ENCODE measurements at places on chromosomes 16 and 17.

DNA sequence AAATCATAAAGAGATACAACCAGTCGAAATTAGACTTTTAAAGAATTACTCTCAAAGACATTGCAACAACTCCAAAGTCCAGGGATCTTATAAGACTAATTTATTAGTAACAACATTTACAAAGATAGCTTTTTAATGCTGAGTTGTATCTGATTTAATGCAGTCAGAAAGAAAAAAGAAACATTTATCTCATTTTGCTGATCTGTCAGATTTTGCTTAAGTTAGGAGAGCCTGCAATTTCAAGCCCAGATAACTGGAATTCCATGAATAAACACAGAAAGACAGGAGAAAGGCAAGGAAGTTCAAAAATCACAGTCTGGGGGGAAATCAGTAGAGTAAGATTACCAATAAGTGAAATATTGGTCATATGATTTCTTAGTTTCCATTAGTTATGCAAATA is 22.9 kb downstream of the SLFN11 start:
- no peak for DNase-seq

GRCh38 chr16:85675251-85675874 is 13.4 kb downstream of the GINS2 start:
- DNase-seq, result peak; percentile 30

GRCh38 chr17:77840513-77841165 is 117.9 kb upstream of the TNRC6C start:
- DNase-seq, result no peak

DNA sequence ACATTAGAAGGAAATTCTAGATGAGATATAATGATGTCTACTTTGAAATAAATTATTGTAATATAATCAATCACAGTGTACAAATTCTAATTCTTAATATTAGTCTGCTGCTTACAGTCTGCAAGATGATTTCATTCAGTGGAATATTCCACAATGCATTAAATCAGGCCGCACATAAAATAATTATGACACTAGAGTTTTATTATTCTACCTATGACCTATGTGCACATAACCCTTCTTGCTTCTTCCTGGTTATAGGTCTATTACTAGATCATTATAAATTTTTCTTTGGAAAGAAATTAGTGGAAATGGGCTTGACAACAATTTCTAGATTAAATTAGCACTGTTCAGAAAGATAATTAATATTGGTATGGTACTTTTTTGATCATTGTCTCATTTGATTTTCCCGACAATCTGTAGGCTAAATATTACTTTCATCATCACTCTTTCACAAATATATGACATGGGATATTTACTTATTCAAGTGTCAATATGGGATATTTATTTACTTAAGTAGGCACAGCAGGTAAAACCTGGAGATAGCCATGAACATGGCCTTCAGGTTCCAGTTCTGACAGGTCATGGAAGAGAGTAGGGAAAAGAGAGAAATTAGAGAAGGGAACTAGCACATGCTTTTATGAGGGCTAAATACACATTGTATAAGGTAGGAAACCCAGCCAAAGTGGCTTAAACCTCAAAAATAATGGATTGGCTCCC is 476.4 kb downstream of the TOX3 start:
- DNase-seq, result no peak

- no peak for DNase-seq
Measured at GRCh38 chr17:45847101-45847500, 2.4 kb downstream of the SPPL2C start.

DNA sequence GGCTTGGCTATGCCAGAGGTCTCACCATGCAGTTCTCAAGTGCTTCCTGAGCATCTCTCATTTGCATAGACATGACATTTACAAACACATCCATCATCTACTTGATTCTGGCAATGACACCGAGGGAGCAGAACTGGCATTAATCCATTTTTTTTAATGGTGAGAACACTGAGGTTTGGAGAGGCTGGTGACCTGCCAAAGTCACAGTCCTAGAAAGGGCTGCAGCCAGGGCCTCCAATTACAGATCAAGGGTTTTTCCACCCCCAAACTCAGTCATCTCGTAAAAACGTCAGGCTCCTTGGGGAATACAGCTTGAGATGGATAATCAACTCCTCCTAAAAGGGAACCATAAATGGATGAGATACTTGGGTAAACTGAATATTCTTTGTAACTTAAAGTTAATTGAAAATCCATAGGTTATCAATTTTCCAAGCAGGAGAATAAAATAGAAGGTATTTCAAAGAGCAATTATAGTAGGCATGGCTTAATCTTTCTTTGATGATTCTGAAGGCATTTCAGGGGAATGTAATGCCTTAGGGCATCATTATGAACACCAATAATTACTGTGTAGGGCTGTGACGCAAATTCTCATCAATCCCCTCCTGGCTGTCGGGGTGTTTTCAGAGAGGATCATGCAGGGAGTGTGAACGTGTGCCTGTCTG is 9.4 kb upstream of the MEOX1 start:
- DNase-seq, result peak; percentile 20

- DNase-seq, result no peak
Measured at GRCh38 chr17:38706505-38707216, 1.6 kb downstream of the MLLT6 start.

DNA sequence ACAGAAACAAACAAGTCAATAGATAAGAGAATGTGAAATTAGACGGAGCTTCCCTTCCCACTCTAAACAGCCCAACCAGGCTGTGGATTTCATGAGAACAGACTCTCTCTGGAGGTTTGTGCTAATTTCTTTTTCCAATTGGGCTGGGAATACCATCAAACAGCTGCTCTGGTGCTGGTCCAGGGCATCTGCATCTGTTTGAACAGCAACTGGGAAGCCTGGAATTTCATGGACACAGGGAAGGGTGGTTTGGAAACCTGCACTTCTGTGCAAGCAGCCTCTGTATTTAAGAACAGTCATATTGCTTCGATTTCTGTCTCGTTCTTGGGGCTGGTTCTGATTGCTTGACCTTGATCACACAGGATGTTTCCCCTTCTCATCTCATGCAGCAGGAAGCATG is 88.7 kb downstream of the FOXL1 start:
- DNase-seq, result peak; percentile 49

DNA sequence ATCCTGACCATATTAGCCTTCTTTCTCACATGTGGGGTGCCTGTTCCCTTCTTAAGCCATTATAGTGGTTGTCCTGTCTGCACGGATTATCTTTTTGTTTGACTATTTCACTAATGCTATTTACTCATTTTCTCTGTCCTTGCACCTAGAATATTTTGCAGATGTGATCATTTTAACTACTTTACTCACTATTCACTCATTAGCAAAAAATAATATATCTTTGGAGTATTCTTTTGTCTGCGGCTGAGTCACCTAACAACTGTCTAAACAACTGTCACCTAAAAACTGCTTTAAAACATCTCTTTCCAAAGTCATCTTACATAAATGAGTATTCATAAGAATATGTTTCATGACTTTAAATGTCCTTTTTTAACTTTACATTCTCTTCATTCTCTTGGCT is 87.4 kb downstream of the KCNJ2 start:
- DNase-seq, result no peak

DNA sequence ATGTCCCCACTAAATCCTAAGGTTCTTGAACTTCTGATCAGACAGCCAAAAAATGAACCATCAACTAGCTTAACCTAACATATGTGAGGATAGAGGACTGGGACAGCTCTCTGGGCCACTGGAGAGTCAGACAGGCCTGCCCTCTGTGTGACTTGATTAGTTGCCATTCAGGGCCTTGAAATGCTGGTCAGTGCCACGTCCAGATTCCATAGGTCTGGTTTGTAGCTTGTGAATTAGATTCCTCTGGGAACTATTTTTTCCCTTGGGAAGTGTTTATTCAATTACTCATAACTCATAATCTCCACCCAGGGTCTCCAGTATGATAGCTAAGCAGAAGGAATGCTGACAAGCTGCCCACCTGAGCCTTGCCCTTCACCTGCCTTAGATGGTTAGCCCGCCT is 48.2 kb downstream of the IGF2BP1 start:
- no peak for DNase-seq

GRCh38 chr17:18070861-18071340 is 16.8 kb upstream of the DRG2 start:
- DNase-seq, result no peak

DNA sequence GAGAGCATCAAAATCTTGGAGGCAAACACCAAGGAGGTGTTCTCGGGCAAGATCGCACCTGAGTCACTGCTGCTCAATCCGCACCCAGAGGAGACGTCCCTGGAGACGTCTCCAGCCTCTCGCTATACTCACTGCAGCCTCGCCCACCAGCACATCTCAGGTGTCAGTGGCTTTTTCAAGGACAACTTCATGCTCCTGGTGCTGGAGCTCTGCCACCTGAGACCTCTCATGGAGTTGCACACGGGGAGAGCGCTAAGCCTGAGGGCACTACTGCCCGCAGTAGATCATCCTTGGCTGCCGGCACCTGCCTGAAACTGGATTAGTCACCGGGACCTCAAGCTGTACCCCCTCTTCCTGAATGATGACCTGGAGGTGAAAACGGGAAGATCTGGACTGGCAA is 2.6 kb upstream of the MBTPS1 start:
- no peak for DNase-seq

- DNase-seq, result peak; percentile 30
Measured at GRCh38 chr16:4511441-4512082, 27.0 kb downstream of the CDIP1 start.

DNA sequence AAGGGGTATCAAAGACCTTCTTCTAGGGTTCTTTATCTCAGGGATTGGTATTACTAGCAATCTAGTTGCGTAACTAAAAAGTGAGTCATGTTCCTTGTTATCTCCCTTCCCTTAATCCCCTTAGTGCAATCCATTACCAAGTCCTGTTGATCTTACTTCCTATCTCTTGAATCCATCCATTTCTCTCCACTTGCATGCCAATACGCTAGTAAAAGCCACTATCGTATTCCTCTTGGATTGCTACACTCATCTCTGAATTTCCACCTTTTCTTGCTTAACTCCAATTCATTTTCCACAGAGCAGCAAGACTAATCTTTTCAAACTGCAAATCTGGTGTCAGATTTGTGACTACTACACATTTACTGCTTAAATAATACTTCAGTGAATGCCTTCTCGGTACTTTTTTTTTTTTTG is 1.8 kb upstream of the ADAT1 start:
- no peak for DNase-seq

DNA sequence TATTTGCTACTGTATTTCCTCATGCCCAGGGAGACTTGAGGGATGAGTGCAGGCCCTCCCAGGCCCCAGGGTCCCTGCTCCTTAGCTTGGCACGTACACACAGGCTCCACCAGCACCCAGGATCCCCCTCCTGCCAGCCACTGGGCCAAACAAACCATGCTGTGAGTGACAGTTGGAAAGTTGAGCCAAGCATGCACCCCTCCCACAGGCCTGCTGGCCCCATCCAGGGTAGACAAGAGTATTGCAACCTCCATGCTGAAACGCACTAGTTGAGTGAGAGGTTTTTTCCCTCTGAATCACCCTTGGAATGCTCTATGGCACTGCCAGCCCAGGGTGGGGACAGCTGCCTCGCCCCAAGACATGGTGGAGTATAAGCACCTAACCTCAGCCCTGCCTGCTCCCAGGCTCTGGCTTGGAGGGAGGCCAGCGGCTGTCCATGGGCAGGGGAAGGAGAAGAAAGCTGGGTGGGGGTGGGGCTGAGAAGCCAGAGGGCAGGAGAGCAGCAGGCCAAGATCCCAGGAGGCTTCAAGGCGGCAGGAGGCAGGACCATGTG is 49.6 kb downstream of the PITPNM3 start:
- peak; percentile 10 for DNase-seq

DNA sequence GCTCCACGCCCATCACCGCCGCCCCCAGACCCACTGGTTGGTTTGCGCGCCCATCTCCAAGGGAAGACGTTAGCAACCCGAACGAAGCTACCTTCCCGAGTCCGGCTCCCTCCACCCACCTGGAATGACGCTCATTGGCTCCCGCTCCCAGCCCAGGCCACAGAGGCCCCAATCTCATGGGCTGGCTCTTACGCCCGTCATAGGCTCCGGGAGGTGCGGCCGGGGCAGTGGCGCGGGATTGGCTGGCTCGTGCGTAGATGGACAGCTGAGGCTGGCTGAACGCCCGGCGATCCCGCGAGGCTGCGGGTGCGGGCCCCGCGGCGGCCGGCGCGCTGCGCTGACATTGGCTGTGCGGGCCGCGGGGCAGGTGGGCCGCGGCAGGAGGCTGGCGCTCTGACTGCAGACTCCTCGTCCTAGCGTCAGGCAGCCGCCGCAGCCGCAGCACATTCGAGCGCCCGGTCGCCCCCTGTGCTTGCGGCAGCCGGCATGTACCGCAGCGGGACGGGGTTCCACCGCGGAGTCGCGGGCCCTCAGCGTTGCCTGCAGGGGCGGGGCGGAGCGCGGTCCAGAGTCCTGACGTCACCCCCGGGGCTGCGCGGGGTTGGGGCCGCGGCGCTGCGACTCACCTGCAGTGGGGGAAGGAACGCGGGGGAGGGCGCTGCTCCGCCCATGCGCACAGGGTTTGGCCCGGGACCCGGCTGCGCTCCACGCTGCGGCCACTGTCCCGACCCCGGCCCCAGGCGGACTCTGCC is 453 bp upstream of the MYH10 start:
- peak; percentile 99 for DNase-seq

Measured in fibroblast of gingiva (primary cell).